Fibroblast of the conjunctiva (primary cell): ENCODE measurements at places on chromosomes 1 and 21.

DNA sequence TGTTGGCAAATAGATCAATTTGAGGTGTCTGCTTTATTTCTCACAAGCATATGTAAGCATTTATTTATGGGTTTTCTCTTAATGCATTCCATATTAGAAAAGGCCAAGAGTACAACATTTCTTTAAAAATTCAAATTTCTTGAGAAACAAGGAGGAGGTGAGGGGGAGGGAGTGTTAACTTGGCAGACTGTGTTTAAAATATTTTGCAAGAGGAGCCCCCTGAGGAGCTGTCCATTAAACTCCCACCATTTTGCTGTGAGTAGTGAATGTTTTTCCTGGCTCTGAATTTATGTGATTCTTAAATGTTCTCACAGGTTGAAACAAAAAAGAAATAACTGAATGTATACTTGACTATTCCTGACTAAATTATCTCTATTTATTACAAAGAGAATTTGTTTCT lies 363.8 kb downstream of the PTPRC start:
- DNase-seq, result no peak

GRCh38 chr1:206930210-206930798 lies 8.6 kb upstream of the FCMR start:
- DNase-seq, result no peak

DNA sequence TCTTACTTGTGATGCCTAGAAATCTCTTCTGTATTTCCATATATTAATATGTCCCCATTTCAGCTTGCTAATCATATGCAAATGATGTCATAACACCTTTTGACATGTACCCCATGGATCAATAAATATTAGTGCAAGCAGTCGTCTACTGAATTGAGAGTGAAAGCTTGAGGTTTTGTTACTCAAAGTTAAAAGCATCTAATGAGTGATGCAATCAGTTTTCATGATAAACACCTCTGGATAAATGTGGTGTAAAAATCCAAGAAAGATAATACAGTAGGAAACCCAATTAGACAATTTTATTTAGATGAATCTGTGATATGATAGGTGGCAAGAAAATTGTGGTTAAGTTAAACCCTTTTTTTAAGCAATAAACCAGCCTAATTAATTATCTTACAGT lies 141.2 kb upstream of the DMRTA2 start:
- DNase-seq, result no peak

- no peak for DNase-seq
These were observed 20.2 kb downstream of the COL18A1 start for GRCh38 chr21:45424854-45425795.
